ENCODE measurements at places on chromosomes 13 and 19. TPM values are rescaled to one million over a fixed set of nuclear protein-coding genes. Genes with fewer than 3 reads are reported as not detected.

The ZNF563 gene
- 0.42 TPM for total RNA-seq

The LRRC63 gene
- total RNA-seq: not detected

The TYROBP gene
- not detected for total RNA-seq

The MYBPC2 gene
- not detected for total RNA-seq

The LRRC4B gene
- not detected for total RNA-seq

Data from M059J (cell line).